NCI-H187 (cell line): ENCODE measurements at places on chromosomes 3 and 15.

GRCh38 chr3:46283881-46284450 is 41.7 kb downstream of the CCR3 start:
- DNase-seq, result no peak

DNA sequence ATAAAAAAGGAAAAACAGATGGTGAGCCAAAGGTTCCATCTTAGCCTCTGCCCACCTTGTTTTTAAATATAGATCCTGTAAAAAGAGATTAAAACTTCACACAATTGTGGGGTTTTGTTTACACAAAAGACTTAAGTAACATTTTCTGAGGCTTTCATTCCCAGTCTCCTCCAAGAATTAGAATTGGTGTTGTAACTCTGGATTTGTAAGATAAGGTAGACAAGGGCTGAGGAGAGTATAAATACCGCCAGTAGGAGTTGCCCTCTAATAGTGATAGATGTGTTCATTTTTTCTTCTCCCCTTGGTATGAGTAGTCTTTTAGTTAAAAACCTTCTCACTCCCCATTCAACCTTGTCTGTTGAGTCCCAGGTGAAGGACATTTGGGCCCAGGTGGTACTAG is 8.5 kb downstream of the MINDY2 start:
- no peak for DNase-seq

GRCh38 chr15:78564743-78565096 is 600 bp upstream of the CHRNA5 start:
- no peak for DNase-seq

- DNase-seq, result no peak
Observed at GRCh38 chr3:138544546-138544945, 49.5 kb downstream of the CEP70 start.

DNA sequence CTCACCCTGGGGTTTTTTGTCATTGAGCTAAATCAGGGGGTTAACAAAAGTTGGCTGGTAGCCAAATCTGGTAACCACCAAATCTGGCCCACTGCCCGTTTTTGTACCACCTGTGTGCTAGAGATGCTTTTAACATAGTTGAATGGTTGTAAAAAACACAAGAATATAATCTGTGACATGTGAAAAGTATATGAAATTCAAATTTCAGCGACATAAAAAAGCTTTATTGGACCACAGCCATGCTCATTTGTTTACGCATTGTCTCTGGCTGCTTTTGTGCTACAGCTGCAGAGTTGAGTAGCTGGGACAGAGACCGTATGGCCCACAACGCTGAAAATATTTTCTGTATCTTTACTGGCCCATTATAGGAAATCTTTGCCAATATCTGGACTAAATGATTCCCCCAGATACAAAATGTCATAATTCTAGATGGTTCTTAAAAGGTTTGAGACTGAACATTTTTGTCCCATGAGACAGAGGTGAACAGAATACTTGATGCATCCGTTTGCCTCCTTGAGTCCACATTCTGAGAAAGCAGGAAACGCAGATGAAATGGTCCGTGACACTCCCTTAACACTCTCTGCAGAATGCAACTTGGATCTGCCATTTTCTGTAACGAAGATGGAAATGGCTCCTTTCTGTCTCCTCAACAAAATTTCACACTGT is 120.9 kb upstream of the PDZRN3 start:
- peak; percentile 19 for DNase-seq

- DNase-seq, result no peak
Observed at GRCh38 chr3:43785551-43785950, 94.8 kb downstream of the ABHD5 start.

- DNase-seq, result no peak
Observed at GRCh38 chr15:62244762-62245161, 79.7 kb upstream of the C2CD4B start.

GRCh38 chr3:165553371-165553770 is 283.9 kb downstream of the BCHE start:
- DNase-seq, result no peak

DNA sequence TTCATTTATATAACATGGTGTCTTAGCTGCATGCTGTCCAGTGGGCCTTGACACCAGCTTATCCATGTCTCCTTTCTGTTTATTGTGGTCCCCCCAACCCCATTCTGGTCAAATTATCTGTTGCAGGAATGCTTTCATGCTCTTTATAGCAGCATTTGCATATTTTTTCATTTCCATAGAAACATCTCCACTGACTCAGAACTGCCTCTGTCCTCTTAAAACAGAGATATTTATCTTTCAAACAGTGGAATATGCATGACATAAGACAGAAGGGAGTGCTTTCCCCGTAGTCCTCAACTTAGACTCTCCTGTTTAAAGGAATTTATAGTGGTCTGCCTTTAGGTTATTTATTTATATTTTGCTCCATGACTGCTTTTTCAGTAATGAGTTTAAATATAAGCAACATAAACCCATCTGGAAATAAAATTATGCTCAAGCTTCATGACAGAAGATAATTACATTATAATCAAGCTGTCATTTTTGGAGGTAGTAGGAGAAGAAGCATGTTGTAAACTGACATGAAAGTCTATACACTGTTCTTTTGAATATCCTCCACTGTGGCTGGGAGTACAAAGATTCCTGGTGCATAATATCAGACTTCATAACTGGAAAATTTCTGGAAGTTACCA is 179.5 kb upstream of the CD96 start:
- no peak for DNase-seq

DNA sequence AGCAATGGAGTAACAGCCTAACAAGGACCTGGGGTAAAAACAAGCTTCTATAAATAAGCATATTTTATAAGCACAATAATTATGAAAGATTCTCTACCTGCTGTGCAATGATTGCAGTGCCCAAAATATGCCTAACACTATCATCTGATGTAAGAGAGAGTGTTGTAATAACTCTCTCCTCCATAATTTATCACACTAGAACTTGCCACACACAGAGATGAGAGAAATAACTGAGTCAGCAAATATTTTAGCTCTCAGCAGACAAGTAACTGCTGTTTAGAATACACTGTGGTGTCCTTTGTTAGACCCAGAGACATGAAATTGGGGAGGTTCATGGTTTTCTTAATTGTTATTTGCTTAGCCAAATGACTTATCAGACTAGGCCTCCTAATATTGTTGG is 105.3 kb upstream of the ACP3 start:
- no peak for DNase-seq

GRCh38 chr3:106256249-106256957 is 387.6 kb upstream of the CBLB start:
- no peak for DNase-seq

GRCh38 chr15:34620814-34621213 is 37.4 kb upstream of the GOLGA8B start:
- DNase-seq, result no peak

- DNase-seq, result no peak
Observed at GRCh38 chr3:126952983-126953660, 29.8 kb upstream of the PLXNA1 start.

DNA sequence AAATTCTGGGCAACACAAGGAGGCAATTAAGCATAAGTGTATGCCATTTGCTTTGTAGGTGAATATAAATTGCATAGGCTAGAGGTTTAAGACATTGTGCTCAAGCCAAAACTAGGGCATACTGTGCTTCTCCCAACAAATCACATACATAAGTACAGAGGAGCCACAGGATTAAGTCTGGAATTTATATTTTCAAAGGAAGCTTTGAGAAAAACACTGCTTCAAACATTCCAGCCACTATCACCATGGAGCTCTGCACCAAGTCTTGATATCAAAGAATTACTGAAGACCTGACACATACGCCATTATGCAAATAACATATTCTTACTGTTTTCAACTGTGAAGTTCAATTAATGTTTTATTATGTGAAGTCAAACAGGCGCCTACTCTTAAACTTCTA is 119.4 kb upstream of the NPHP3 start:
- no peak for DNase-seq

DNA sequence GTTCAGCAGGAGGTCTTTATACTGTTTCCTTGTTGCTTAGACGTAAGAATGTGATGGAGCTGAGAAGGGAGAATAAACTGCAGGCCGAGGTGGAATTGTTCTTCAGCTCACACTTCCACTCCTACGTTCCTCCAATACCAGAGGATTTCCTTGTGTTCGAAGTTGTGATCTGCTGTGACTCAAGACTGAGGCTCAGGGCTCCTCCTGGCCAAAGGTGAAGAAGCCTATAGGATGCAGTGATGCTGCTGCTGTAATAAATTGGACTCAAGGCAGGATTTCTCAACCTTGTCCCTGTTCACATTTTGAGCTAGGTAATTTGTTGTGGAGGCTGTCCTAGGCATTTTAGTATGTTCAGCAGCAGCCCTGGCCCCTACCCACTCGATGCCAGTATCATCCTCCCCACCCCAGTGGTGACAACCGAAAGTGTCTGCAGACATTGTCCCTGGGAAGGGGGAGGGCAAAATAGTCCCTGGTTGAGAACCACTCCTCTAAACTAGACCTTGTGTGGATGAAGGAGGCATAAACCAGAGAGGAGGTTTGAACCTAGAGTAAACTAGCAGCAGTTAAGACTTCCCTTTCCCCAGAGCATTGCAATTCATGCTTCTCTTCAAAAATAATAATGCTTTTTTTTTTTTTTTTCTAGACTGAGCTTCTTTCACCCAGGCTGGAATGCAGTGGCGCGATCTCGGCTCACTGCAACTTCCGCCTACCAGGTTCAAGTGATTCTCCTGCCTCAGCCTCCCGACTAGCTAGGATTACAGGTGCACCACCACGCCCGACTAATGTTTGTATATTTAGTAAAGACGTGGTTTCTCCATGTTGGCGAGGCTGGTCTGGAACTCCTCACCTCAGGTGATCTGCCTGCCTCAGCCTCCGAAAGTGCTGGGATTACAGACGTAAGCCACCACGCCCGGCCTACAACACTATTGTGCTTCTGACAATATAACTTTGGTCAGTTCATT is 11.1 kb downstream of the RAP2B start:
- no peak for DNase-seq

DNA sequence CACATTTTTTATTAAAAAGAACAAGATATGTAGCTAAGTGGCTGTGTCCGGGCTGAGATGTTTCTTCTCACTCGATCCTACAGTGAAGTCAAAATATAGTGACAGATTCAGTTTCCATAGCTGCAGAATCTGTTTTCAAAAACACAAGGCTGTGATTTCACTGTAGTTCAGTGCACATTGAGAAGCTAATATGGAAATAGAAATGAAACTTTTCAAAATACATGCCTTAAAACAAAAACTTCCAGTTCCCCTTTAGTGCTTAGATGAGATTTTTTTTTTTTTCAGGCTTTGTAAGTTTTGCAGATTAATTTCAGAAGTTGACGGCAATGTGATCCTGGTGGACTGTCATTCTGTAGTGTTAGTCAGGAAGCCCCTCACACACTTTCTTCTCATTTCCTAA is 23.8 kb upstream of the TRAK1 start:
- DNase-seq, result no peak

GRCh38 chr3:37054370-37054769 is 61.1 kb downstream of the MLH1 start:
- no peak for DNase-seq

GRCh38 chr3:72307438-72308115 is 522.6 kb upstream of the PROK2 start:
- no peak for DNase-seq

- DNase-seq, result no peak
Observed at GRCh38 chr15:48721061-48721810, 75.7 kb upstream of the FBN1 start.

GRCh38 chr15:58734859-58735258 is 14.6 kb downstream of the ADAM10 start:
- no peak for DNase-seq

DNA sequence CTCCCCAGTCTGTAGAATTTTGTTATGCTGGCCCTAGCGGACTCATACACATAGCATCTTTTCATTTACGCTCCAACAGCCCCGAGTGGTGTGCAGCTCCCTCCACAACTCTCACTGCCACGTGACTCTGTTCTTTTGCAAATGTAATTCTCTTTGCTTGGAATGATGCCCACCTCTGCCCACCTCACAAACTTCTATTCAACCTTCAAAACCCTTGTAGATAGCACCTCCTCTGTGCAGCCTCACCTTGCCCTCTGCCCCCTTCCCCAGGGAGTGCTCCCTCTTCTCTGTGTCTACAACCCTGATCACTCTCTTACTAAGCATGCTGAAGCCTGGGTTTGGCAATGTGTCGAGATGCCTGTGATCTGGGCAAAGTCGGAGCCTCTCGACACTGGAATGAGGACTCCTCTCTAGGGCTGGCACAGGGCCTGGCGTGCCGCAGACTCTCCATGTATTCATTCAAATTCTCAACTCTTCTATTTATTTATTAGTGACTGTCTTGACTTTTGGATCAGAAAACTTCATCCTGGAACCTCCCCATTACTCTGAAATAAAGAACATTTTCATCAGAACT is 73.5 kb downstream of the MGLL start:
- DNase-seq, result no peak

- DNase-seq, result no peak
Observed at GRCh38 chr3:75180235-75180944, 483.7 kb upstream of the FRG2C start.

DNA sequence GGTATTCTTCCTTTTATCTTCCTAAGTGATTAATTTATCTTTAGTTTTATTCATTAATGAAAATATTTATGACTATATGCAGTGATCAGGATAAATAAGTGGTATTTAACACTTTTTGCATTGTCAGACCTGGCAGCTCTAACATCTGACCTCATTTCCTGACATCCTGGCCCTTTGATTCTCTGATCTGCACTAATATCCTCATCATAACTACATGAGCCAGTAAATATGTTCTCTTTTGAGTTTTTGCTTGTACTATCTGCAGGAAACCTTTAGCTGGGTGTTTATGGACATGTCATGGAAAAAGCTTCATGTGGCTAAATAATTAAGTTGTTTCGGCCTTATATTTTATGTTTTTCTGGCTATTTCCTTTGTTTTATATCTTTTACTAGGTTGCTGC is 10.5 kb downstream of the NKTR start:
- no peak for DNase-seq

GRCh38 chr3:63324621-63325020 is 46.5 kb downstream of the SYNPR start:
- DNase-seq, result no peak

DNA sequence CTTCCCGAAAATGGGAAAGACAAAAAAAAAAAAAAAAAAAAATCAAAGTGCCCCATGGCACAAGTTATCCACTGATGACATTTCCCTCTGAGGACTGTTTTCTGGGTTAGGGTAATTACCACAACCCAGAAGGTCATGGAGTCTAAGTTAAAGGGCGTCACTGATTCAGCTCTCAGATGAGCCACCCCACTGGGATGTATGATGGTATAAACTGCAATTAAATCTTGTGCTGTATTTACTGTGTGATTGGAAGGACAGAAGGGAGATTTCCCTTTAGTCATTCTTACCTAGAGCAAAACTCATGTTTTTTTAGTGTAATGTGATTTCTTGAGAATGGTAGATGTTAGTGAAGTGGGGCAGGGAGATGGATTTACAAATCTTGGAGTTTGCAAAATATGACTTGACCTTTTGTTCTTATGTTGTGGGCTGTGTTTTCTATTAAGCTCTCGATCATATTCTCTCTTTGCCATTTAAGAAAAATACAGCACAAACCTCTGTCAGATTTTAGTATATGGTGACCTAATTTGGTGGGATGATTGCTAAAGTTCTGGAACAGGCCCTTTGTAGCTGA is 244.2 kb downstream of the PTPRG start:
- DNase-seq, result no peak

- no peak for DNase-seq
Observed at GRCh38 chr3:181952221-181952620, 240.5 kb downstream of the SOX2 start.

- DNase-seq, result no peak
Observed at GRCh38 chr3:57746156-57747010, 9.7 kb upstream of the SLMAP start.

- DNase-seq, result no peak
Observed at GRCh38 chr15:88574655-88575054, 28.2 kb upstream of the DET1 start.
